ENCODE measurements at places on chromosomes 5 and 9. TPM values are rescaled to one million over a fixed set of nuclear protein-coding genes. Genes with fewer than 3 reads are reported as not detected.

DNA sequence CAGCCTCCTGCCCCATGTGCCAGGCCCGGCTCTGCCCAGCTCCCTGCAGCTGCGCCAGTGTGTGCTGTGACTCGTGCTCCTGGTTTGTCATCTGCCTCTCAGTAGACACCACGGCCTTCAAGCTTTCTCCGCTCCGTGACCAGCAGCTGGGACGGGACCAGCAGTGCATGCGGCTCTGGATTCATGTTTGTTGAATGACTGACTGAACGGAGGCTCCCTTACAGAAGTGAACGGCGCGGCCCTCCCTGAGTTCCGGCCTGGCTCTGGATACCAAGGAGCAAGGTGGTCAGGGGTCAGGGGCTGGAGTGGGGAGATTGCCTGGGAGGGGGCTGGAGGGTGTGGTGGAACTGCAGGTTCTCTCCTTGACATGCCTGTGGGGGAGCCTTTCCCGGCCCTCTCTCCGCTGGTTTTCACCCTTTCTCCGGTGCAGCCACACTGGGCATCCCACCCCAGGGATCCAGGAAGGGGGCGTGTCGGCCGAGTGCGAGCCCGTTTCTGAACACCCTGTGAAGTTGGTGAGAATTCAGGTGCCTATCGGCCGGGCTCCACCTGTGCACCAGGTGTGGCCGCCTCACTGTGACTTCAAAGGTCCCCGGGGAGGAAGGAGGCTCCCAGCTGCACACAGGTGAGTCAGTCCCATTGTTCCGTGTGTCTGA is 11.1 kb upstream of the CEP72 start:
- H3K36me3 ChIP-seq: no peaks in the 10 kb centered on the region
- peaks cover 25% of the 10 kb centered on the region for H3K27me3 ChIP-seq
- H3K4me1 ChIP-seq: no peaks in the 10 kb centered on the region
- H3K4me3 ChIP-seq: no peak overlapping the region
- no peak overlapping the region for H3K27ac ChIP-seq

- no peak overlapping the region for H3K4me3 ChIP-seq
- H3K4me1 ChIP-seq: no peaks in the 10 kb centered on the region
- DNase-seq: no peak
- no peaks in the 10 kb centered on the region for H3K36me3 ChIP-seq
These were observed 666.8 kb downstream of the PTPRD start for GRCh38 chr9:9945966-9946365.

- H3K4me3 ChIP-seq: no peak overlapping the region
- H3K27me3 ChIP-seq: no peaks in the 10 kb centered on the region
- H3K27ac ChIP-seq: no peak overlapping the region
- no peak for DNase-seq
- H3K36me3 ChIP-seq: no peaks in the 10 kb centered on the region
- no peaks in the 10 kb centered on the region for H3K4me1 ChIP-seq
These were observed 227.3 kb upstream of the GLRA1 start for GRCh38 chr5:152151940-152152339.

DNA sequence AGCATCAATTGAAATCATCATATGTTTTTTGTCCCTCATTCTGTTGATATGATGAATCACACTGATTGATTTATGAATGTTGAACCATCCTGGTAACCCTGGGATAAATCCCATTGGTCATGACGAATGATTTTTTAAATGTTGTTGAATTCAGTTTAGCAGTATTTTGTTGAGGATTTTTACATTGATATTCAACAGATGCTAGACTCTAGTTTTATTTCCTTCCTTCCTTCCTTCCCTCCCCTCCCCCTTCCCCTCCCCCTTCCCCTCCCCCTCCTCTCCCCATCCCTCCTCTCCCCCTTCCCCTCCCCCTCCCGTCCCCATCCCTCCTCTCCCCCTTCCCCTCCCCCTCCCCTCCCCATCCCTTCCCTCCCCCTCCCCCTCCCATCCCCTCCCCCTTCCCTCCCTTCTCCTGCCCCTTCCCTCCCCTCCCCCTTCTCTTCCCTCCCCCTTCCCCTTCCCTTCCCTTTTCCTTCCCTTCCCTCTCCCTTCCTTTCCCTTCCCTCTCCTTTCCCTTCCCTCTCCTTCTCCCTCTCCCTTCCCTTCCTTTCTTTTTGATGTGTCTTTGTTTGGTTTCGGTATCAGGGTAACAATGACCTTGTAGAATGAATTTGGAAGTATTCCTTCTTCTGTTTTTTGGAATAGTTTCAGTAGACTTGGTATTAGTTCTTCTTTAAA is 142.8 kb downstream of the AP3B1 start:
- no peak for DNase-seq
- H3K4me3 ChIP-seq: no peak overlapping the region
- H3K4me1 ChIP-seq: no peaks in the 10 kb centered on the region
- H3K36me3 ChIP-seq: peaks cover 30% of the 10 kb centered on the region
- H3K27me3 ChIP-seq: no peaks in the 10 kb centered on the region

DNA sequence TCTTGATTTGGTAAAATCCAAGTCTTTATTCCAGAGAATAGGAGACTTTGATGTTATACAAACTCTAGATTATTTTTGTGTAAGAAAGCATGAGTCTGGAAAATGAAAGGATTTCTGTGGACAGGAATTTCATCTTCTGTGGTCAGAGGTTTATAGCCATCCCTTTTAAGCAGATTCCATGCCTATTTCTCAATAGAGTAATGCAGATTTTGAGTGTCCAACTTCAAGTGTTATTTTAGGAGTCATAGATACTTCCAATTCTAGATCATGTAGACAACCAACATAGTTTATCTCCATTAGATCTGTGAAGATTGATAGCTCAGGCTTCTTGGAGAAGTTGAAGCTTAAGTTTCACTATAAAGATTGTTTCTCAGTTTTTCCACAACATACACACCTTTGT is 379.7 kb downstream of the PSAT1 start:
- H3K4me1 ChIP-seq: no peaks in the 10 kb centered on the region
- H3K4me3 ChIP-seq: no peak overlapping the region
- no peak overlapping the region for H3K27ac ChIP-seq
- DNase-seq: no peak
- H3K36me3 ChIP-seq: no peaks in the 10 kb centered on the region

DNA sequence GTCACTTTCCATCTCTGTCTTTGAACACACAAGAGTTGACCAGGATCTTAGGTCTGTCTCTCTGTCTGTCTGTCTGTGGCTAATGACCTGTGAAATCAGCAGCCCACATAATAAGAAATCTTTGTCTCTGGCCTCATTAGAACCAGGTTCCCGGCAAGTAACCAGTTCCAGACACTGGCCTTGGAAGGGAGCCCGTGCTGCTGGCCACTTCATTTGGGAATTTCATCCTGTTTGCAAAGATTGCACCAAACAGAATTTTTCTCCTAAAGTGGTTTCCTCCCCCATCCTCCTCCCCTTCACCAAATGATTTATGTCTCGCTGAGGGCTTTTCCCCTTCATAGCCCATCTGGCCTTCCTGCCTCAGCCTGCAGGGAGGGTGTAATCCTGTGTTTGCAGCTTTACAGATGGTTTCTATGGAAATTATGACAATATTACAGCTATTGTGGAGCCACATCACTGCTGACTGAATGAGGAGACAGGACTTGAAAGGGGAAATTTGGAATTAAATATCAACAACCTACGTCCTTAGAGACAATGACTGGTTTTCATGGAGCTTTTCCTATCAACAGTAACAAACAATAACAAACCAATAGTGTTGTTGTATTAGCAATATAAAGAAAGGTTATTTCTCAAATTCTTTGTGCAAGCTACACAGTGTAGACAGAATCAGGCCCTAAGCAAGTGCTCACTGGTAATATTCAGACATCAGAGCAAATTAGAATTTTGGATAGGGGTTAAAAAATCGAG is 25.7 kb downstream of the DPYSL3 start:
- no peak overlapping the region for H3K4me3 ChIP-seq
- no peak for DNase-seq
- H3K27me3 ChIP-seq: no peaks in the 10 kb centered on the region
- H3K4me1 ChIP-seq: peaks cover 38% of the 10 kb centered on the region

DNA sequence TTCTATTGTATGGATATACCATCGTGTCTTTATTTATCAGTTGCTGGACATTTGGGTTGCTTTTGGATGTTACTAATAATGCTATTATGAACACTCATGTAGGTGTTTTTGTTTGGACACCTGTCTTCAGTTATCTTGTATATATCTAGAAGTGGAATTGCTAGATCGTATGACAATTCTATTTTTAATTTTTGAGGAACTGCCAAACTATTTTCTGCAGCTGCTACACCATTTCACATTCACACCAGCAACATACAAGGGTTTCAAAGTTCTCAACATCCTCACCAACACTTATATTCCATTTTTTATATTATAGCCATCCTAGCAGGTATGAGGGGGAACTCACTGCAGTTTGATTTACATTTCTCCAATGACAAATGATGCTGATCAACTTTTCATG is 324.6 kb downstream of the CAAP1 start:
- DNase-seq: no peak
- no peaks in the 10 kb centered on the region for H3K27me3 ChIP-seq
- no peak overlapping the region for H3K4me3 ChIP-seq
- H3K36me3 ChIP-seq: no peaks in the 10 kb centered on the region
- no peaks in the 10 kb centered on the region for H3K4me1 ChIP-seq
- H3K27ac ChIP-seq: no peak overlapping the region

DNA sequence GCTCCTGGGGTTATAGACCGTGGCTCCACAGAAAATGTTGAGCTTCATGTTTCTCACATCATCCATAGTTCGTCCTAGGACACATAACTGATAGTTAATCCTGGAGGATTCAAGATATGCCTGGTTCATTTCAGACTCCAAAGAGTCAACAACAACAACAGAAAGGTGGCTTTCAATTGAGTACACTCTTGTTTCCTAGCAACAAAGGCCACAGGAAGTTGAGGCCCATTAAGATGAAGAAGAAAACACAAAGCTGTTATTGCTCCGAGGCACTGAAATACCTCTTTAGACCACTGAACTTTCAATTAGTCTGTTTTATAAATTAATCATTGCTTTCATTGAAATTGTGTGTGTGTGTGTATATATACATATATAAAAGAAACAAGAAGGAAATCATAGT is 154.5 kb downstream of the YIPF5 start:
- no peaks in the 10 kb centered on the region for H3K36me3 ChIP-seq
- H3K27ac ChIP-seq: no peak overlapping the region
- H3K4me1 ChIP-seq: no peaks in the 10 kb centered on the region

GRCh38 chr9:97397220-97397619 is 14.7 kb upstream of the TDRD7 start:
- no peak overlapping the region for H3K27ac ChIP-seq
- H3K4me3 ChIP-seq: no peak overlapping the region
- H3K36me3 ChIP-seq: no peaks in the 10 kb centered on the region
- H3K27me3 ChIP-seq: no peaks in the 10 kb centered on the region

Gene DBN1
- 34.6 TPM for total RNA-seq

DNA sequence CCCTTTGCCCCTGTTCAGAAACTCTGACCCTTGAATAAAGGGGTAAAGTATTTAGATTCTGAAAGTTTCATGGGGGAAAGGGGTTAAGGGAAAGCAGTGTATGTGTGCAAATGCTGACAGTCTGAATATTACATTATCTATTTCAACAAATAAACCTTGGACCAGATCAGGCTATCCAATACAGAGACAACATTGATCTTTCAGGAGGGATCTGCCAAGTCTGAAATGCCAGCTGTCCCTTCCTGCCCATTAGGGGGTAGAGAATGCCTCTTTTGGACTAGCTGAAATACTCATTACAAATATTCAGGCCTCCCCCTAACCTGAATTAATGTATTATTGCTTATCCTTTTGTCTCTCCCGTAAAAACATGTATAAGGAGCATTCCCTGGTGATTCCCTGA is 219.5 kb downstream of the NR3C1 start:
- no peak for DNase-seq
- H3K27ac ChIP-seq: no peak overlapping the region

Gene CCNO
- not detected for total RNA-seq

Gene ZFP2
- 2.1 TPM for total RNA-seq

Gene HRCT1
- total RNA-seq: 10.8 TPM

Gene HTR1A
- total RNA-seq: not detected

Measured in upper lobe of right lung (tissue), 1 donor.